ENCODE measurements at places on chromosomes 2 and 18.
A peak's percentile ranks its signal among the peaks of the same experiment; 100 is the strongest.

DNA sequence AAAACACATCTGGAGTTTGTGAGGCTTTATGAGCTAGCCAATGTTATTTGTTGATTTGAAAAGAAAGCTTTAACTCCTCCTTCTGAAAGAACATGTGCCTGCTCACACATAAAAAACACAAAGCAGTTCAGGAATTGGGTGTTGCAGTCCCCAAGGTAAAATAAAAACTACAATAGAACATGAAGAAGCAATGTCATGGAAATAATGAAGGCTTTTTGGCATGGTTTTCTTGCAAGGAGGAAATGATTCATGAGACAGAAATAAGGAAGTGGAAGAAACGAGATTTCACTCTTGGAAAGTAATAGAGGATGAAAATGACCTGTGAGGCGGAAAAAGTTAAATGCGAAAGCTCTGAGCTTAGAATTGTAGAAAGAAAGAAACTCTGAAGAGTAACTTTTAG is 81.1 kb downstream of the TRIB2 start:
- no peak for DNase-seq

DNA sequence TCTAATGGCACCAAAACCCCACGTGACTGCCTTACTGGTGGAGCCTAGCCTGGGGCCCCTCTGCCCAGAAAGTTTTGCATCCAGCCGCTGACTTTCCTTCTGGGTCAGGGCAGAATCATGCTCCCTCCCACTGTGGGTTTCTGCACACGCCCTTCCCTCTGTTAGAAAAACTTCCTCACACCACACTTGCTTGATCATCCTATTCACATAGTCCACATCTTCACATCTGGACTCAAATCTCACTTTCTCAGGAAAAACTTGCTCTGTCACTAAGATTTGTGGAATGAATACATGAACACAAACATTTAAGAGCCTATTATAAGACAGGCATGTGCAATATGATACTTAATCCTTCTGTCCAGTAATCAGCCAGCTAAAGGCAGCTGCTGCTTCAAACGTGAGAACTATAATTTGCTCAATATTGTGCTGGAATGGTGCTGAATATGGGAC is 274.7 kb downstream of the RND3 start:
- no peak for DNase-seq

- DNase-seq, result no peak
These were observed 348.1 kb downstream of the TGIF1 start for GRCh38 chr18:3798032-3798431.

DNA sequence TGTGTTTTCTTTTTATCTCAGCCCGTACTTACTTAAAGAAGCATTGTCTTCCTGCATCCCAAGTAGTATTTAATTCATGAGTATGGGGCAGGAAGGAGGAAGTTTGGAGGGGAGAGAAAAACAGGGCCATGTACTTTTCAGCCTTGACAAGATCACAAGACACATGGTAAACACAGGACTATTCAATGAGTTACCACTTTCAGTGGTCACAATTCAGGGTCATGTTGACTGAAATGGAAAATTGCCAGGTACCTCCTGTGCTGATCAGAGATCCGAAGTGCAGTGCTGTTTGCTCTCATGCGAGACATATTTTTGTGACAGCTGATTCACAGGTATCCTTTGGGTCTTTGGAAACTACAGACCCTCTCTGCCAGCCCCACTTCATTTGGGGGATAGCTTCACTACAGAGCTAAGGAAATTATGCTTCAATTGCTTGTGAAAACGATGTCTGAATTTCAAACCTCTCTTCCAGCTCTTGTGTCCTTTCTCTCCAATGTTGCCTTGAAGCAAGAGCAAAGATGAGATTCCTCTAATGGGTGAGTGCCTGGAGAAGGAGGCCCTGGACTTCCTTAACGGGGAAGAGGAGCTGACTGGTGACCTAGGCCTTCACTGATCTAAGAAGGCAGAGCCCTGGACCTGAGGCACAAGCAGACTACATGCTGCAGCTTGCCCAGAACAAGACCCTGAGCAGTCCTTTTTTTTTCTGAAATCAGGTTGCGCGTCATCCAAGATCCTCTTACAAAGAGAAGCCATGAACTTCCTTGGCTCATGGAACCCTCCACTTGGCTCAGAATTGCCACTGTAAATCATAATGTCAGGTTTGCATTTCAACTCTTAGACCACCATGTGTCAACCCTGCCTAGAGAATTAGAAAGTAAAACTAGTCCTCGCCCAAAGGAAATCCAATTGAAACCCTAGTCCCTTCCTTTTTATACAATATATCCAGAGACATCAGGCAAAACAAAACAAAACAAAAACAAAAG is 44.1 kb downstream of the EVA1A start:
- no peak for DNase-seq

- DNase-seq, result no peak
These were observed 80.2 kb upstream of the BCL11A start for GRCh38 chr2:60633615-60634014.

DNA sequence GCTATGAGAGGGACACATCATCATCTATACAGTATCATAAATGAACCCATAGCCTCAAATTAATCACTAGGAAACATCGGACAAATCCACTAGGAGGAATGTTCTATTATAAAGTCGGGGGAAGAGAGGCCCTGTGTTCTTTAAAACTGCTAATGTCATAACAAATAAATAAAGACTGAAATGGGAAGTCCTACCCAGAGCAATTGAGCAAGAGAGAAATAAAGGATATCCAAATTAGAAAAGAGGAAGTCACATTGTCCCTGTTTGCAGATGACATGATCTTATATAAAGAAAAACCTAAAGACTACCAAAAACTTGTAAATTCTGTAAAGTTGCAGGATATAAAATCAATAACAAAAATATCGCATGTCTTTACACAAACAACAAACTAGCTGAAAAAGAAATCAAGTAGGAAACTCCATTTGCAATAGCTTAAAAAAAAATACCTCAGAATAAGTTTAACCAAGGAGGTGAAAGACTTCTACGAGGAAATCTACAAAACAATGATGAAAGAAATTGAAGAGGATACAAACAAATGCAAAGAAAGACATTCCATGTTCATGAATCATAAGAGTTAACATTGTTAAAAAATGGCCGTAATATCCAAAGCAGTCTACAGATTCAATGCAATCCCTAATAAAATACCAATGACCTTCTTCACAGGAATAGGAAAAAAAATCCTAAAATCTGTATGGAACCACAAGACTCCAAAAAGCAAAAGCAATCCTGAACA is 30.6 kb downstream of the RTN4 start:
- no peak for DNase-seq

GRCh38 chr2:171271386-171271785 is 110.7 kb upstream of the TLK1 start:
- no peak for DNase-seq

DNA sequence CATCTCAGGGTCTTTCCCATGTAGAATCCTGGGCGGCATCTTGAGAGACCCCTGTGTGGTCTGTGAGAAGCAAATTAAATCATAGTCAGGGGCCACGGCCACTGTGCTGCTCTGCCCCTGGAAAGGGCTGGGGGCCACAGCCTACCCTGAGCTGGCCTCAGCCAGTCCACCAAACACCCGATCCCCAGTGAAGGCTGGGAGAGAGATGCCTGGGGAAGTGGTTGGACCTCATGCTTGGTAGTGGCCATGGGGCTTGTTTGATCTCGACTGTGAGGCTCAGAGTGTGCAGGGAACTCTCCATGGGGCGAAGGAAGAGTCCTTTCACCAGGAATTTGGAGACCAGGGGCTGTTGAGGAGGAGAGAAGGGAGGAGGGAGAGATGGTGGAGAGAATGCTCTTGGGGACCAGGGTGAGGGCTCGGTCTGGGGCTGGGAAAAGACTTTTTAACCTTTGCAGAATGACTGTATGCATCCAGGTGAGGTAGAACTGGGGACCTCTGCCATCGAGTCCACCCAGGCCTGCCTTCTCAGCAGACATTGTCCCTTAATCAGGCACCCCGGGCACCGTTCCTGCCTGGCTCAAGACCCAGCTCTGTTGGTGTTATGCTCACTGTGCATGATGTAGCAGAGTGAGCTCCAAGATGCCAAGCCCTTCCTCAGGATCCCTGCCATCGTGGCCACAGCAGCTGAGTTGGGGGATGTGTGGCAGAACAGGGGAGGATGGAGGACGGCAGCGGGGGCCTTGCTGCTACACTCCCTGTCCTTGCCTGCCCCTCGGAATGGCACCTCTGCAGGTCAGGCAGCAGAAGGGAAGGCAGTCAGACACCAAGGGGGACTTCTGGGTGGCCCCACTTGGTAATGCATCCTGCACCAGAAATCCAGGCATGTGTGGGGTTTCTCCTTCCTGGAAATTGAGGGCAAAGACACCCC is 249.9 kb downstream of the DYSF start:
- DNase-seq, result no peak

- DNase-seq, result peak; percentile 91
These were observed at the start of gene LIMS1 for GRCh38 chr2:108533832-108534583. Gene LIMS1 (plus strand): TSS chr2:108534470. CDS start chr2:108534563, 93 bp downstream.

- no peak for DNase-seq
These were observed 57.8 kb downstream of the C2orf76 start for GRCh38 chr2:119308793-119309330.

DNA sequence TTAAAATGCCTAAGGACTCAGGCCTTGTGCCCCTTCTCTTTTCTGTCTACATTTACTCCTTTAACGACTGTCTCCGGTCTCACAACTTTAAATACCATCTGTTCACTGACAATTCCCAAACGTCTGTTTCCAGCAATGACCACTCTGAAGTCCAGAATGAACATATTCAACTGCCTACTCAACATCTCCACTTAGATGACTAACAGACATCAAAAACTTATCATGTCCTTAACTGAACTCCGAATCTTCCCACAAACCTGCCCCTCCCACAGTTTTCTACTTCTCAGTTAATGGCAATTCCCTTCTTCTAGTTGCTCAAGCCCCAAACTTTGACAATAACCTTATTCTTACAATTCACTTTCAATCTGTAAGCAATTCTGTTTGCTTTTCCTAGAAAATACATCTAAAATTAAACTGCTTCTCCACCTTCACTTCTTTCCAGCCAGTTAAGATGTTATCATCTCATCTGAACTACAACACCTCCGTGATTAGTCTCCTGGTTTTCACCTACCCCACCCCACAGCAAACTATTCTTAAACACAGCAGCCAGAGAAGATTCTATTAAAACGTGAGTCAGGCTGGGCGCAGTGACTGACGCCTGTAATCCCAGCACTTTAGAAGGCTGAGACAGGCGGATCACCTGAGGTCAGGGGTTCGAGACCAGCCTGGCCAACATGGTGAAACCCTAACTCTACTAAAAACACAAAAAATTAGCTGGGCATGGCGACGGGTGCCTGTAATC is 2.8 kb downstream of the C1D start:
- DNase-seq, result no peak

DNA sequence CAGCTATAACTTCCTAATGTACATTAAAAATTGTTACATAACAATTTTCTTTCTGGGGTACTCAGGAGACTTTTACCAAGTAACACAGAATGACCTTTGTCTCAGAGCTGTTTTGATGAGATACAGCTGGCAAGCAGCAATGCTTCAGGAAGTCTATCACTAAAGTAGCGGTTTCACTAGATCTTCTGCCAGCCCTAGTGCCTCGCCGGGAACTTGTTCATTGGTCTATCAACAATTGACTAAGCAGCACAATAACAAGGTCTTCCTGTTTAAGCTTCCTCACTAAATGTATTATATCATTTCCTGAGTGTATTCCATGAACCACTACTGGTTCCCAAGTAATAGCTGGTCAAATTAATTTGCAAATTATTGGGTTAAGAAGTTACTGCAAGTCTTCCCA is 69.2 kb downstream of the TRIP12 start:
- peak; percentile 25 for DNase-seq

GRCh38 chr18:43571078-43571689 is 293.9 kb upstream of the SYT4 start:
- no peak for DNase-seq

GRCh38 chr18:58695772-58696171 is 24.5 kb downstream of the MALT1 start:
- no peak for DNase-seq

- DNase-seq, result no peak
These were observed 282.7 kb downstream of the EPHA4 start for GRCh38 chr2:221289389-221289788.

DNA sequence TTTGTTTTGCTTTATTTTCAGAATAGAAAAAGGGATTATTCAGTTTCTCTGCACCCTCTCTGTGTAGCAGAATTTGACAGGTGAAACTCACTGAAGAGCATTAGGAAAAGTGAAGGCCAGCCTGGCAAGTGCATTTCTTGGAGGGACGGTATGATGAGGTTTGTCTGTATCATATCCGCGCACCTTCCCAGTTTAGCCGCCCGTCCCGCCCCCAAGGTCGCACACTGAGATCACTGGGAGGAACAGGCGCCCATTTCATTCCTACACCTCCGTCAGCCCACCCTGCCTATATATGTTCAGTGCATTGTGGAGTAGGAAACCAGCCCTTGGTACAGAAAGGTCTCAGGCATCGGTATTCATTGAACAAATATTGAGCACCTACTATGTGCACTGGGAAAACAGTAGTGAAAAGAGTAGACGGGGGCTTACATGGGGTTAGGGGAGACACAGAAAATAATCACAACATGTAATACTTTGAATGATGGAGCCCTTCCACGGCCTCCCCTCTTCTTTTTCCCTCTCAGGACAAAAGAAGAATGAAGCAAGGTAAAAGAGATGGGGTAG is 678 bp upstream of the FECH start:
- DNase-seq, result no peak

All from stimulated activated CD4-positive, alpha-beta T cell treated with anti-CD3 and anti-CD28 coated beads, Interleukin-12 subunit alpha, Interleukin-12 subunit beta, amount 100 ng/mL, for 4 hours (primary cell).